ENCODE measurements at places on chromosomes 12 and 14. TPM values are rescaled to one million over a fixed set of nuclear protein-coding genes. Genes with fewer than 3 reads are reported as not detected.

Gene MIP
- not detected for total RNA-seq

Gene FLRT2
- 6.9 TPM for total RNA-seq

Gene BTG1
- total RNA-seq, result 32.7 TPM

DNA sequence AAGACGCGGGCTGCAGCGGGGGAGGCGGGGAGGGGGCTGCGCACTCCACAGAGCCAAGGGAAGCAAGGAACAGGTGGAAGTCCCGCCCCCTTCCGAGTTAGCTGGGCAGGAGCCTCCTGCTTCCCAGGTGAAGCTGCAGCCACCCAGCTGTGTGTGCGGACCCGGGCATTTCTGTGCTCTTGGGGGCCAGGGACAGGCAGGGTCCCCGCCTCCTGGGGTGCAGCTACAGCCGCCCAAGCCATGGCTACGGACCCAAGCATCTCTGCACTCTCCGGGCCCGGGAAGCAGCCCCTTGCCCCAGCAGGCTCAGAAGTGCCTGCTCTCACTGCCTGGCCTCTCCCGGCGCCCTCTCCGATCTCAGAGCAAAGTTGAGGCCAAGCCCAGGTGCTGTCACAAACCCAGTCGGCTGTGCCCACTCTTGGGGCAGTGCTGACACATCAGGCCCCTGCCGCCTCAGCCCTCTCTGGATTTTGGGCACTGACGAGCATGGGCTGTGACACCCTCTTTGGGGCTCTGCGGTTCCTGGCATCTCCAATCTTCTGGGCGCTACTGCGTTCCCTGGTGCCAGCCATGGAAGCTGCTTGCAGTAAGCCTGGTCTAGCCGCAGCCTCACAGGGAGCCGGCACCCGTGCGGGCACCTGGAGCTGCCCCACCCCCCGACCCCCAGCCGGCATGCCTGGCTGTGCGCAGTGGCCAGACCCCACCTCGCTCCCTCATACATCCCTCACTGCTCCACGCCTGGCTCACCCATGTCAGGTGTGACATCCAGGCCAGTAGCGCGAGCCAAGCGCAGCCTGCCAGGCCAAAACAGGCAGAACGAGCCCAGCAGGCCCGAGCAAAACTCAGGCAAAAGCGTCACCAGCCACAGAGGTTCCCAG lies 8.5 kb upstream of the MGAT4C start:
- peak; percentile 29 for DNase-seq
- H3K36me3 ChIP-seq, result no peaks in the 10 kb centered on the region
- peak overlapping the region; percentile 61 for H3K4me3 ChIP-seq
- H3K27me3 ChIP-seq, result no peaks in the 10 kb centered on the region
- no peak overlapping the region for H3K27ac ChIP-seq
- H3K4me1 ChIP-seq, result peaks cover 14% of the 10 kb centered on the region

DNA sequence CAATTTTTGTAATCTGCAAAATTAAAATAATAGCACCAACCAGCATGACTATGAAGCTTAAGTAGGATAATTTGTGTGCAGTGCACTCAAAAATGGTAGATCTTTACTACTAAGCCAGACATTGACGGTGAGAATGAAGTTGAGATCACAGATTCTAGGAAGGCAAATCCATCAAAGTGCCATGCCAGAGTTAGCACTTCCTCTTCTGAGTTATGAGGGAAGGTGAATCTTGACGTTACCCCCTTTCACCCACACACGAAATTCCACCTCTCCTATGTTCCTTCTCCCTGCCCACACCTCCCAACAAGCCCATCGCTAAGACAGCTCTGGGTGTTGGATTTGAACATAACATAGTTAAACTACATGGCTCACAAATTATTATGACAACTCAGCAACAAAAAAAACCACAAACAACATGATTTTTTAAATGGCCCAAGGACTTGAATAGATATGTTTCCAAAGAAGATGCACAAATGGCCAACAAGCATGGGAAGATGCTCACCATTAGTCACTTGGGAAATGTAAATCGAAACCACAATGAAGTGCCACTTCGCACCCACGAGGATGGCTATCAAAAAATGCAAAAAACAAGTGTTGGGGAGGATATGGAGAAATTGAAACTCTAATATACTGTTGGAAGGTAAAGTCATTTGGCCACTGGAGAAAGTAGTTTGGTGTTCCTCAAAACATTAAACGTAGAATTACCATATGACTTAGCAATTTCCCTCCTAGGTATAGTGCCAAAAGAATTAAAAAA lies 119.3 kb upstream of the RAP1B start:
- no peaks in the 10 kb centered on the region for H3K4me1 ChIP-seq
- H3K4me3 ChIP-seq, result no peak overlapping the region
- no peaks in the 10 kb centered on the region for H3K27me3 ChIP-seq
- H3K36me3 ChIP-seq, result no peaks in the 10 kb centered on the region
- no peak overlapping the region for H3K27ac ChIP-seq

DNA sequence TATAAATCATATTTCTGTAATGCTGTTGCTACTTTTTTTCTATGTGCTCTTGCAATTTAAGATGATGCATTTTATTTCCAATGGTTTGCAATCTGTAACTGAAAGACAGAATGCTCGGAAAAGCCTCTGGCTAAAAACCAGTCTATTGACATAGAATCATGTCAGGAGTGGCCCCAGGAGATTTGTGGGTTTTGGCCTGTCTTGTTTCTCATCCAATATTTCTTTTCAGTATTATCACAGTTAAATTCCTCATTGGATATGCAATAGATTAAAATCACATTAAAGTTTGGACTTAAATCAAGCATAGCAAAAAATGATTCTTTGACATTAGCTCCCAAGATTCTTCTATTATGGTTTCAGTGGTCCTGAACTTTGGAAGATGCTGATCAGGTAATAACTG lies 19.1 kb upstream of the SLC38A2 start:
- peaks cover 6% of the 10 kb centered on the region for H3K4me1 ChIP-seq
- H3K27me3 ChIP-seq, result no peaks in the 10 kb centered on the region
- H3K27ac ChIP-seq, result no peak overlapping the region
- DNase-seq, result no peak
- no peak overlapping the region for H3K4me3 ChIP-seq
- H3K36me3 ChIP-seq, result peaks cover 3% of the 10 kb centered on the region

DNA sequence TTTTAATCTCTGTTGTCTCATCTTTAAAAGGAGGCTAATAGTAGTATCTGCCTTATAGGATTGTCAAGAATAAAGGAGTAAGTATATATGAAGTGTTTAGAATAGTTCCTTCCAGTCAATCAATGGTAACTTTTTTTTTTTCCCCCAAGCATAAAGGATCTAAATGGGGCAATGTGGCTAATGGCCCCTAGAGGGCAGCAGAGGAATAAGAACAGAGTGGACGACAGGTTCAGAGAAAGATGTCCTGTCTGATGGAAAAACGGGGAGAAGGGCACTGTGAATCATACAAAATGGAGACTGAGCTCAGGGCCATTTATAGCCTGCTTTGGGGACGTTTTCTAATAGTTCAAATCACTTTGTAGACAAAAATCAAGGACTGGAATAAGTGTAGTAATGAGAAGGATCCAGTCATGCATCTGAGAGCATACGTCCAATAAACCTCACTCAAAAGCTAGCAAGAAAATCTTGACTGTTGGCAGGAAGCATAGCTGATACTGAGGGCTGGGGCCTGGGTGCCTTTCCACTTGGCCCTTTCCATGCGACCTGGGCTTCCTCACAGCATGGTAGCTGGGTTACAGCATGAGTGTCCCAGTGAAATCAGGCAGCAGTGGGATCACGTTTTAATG lies 51.3 kb downstream of the IFNG-AS1 start:
- H3K4me3 ChIP-seq, result no peak overlapping the region
- no peaks in the 10 kb centered on the region for H3K4me1 ChIP-seq
- no peak overlapping the region for H3K27ac ChIP-seq
- DNase-seq, result no peak
- no peaks in the 10 kb centered on the region for H3K36me3 ChIP-seq
- no peaks in the 10 kb centered on the region for H3K27me3 ChIP-seq

DNA sequence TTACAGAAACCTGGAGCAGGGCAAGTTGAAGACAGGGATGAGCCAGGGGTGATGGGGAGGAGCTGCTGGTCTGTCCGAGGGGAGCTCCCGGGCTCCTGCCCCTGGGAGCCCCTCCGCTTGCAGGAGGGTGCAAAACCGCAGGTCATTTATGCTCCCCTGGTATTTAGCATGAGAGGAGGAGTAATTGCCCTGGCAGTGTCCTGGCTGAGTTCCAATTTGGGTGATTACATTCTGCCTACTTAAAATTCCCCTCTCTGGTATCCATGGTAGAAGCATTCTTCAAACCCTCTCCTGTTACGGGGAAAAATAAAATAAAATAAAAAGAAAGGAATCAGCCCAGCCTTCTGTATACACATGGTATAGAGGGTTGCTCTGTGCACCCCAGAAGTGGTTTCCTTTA lies 61.7 kb upstream of the VRK1 start:
- no peak overlapping the region for H3K27ac ChIP-seq
- no peak for DNase-seq
